ENCODE measurements at places on chromosomes 5 and 9.

DNA sequence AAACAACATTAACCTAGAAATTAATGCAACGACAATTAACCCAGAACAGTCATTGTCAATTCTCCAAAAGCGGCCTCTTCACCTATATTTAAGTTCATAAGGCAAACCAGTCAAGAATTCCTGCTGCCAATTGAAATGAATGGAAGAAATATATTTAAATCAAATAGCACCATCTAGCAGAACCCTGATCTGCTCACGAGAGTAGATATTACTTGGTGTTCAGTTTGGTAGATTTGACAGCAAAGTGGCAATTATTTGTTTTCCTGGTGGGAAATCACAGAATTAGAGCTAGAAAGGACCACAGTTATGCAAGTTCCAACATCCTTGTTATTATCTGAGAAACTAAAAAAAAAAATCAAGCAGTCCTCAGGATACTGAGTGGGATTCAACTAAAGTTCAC, 2.3 kb downstream of the SSBP2 start:
- DNase-seq: no peak

- no peak for DNase-seq
Measured at GRCh38 chr9:127398275-127398647, 1.3 kb downstream of the SLC2A8 start.

DNA sequence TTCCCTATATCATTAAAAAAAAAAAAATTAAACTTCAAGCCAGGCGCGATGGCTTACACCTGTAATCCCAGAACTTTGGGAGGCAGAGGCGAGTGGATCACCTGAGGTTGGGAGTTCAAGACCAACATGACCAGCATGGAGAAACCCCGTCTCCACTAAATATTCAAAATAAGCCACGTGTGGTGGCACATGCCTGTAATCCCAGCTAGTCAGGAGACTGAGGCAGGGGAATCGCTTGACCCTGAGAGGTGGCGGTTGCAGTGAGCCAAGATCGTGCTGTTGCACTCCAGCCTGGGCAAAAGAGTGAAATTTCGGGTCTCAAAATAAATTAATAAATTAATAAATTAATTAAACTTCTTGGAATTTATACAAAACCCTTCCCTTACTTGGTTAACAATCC, 358.6 kb upstream of the CDH9 start:
- DNase-seq: no peak

DNA sequence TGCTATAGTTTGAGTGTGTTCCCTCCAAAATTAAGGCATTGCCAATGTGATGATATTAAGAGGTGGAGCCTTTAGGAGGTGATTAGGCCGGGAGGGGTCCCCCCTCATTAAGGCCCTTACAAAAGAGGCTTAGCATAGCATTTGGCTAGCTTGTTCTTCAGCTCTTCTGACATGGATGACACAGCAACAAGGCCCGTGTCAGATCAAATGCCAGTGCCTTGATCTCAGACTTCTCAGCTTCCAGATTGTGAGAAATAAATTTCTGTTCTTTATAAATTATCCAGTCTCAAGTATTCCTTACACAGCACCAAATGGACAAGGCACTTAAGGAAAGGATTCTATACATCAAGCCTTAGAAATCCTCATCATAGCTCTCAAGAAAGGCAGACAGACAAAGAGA, 31.8 kb downstream of the SLC38A9 start:
- no peak for DNase-seq

- DNase-seq: no peak
Measured at GRCh38 chr9:38046661-38047300, 22.2 kb downstream of the SHB start.

- DNase-seq: no peak
Measured at GRCh38 chr9:136196404-136197083, 8.4 kb downstream of the LHX3 start.

DNA sequence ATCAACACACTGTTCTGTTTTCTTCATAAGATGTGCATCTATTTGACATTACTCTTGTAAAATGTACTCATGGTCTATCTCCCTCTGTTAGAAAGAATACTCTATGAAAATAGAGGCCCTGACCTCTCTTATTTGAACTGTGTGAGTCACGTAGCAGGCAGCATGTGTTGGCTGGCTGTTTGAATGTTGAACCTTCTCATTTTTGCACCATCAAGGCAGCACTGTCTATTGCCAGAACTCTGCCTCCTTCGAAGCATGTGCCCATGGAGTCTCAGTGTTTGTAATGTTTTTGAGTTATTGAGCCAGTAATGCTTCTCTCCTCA, 144.4 kb downstream of the ALDH1A1 start:
- DNase-seq: no peak

DNA sequence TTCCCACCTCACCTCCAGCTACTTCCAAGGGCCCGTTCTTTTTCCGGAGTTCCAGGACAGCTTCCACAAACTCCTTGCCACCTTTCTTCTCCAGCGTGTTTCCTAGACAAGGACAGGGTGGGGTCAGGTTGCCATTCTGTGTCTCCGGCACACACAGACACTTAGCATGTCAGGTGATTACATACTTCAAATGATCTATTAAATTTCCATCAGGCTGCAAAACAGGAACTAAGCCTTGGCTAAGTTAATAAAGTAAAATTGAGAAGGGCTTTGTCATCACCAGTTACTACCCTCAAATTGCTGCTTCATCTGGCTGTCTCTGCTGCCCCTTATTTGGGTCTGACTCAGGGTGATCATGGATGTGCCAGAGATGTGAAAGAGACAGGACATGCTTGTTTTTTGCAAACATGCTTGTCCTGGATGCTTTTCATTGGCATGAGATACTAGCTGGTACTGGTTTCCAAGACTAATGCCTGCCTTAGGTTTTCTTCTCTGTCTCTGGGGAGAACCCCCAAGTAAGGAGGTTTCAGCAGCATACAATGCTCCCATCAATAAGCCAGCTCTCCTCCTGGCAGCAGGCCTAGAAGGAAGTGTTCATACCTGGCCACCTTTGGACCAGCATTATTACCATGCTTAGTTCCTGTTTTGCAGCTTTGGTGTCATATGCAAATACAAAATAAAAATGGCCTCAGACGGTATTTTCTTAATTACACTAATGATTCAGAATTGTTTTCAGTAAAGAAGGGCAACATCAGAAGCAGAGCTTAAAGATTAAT, 52.9 kb downstream of the MACROH2A1 start:
- DNase-seq: no peak

GRCh38 chr9:108934323-108934893, at the start of gene ABITRAM:
ABITRAM (plus strand) TSS chr9:108934400; CDS start chr9:108934487, 87 bp downstream.
- peak; percentile 43 for DNase-seq

DNA sequence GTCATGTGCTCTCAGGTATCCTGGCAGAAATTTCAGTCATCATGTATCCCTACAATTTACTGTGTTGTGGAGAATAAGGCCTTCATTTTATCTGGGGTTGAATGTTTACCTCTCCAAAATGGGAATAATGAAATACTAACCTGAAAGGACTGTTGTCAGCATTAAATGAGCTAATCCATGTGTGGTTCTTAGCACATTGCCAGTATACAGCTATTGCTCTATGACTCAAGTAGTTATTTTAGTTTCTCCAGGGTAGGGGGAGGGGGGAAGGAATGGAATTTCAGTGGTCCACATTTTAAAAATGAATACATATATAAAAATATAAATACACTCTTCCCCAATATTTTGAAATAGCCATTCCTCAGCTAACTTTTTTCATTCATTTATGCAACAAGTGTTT, 3.5 kb downstream of the PAM start:
- DNase-seq: no peak

DNA sequence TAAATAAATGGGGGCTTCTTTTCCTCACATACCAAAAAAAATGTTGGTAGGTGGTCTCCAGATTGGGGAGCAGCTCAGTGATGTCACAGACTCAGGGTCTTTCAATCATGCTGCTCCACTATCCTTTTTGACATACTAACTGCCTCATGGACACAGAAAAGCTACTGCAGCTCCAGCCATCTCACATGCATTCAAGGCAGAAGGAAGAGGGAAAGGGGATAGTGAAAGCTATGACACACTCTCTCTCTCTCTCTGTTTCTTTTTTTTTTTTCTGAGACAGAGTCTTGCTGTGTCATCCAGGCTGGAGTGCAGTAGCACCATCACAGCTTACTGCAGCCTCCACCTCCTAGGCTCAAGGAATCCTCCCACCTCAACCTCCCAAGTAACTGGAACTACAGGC, 7.9 kb upstream of the ADGRD2 start:
- no peak for DNase-seq

GRCh38 chr9:20148416-20148815, 359.6 kb upstream of the SLC24A2 start:
- DNase-seq: no peak

DNA sequence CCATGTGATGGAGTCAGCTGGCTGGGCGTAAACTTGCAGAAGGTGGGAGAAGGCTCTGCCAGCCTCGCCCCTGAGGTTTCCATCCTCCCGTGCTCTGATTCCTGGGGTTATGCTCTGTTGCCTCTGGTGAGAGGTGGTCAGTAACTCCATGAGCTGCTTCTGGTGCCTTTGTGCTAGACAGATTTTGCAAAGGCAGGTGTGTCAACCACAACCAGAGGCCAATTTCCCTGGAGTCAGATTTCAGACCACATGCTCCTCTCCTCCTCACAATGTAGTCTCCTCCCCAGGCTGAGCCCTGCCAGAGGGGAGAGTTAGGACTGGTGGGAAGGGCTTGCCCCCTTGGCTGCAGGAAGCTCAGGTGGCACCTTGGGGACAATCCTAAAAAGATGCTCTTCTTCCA, 38.8 kb upstream of the TENT4A start:
- no peak for DNase-seq

DNA sequence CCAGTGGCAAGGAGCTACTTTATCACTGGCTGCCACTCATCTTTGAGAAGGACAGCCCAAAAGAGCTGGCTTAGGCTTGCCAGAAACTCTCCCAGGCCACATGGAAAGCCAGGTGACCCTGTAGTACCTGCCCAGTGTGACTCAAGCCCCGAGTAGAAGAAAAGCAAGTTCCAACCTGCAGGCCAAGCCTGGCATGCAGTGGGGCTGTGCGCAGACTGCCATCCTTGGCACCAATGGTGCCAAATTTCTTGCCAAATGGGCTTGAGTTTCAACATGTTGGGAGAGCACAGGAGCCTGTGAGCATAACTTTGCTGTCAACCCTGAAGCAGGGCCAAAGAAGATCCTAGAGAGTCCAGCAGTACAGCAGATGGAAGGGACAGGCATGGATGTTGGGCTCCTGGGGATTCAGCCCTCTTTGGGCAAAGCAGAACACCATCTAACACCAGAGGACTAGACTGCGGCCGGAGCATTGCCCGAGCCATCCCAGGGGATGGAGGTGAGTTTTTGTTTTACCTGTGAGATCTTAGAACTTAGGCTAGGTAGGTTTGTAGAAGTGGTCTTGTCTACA, 27.3 kb upstream of the SHB start:
- no peak for DNase-seq

GRCh38 chr9:106862821-106863720, at the start of gene ZNF462:
ZNF462 (plus strand) TSS chr9:106863166; CDS start chr9:106923384, 60,218 bp downstream.
- DNase-seq: no peak

DNA sequence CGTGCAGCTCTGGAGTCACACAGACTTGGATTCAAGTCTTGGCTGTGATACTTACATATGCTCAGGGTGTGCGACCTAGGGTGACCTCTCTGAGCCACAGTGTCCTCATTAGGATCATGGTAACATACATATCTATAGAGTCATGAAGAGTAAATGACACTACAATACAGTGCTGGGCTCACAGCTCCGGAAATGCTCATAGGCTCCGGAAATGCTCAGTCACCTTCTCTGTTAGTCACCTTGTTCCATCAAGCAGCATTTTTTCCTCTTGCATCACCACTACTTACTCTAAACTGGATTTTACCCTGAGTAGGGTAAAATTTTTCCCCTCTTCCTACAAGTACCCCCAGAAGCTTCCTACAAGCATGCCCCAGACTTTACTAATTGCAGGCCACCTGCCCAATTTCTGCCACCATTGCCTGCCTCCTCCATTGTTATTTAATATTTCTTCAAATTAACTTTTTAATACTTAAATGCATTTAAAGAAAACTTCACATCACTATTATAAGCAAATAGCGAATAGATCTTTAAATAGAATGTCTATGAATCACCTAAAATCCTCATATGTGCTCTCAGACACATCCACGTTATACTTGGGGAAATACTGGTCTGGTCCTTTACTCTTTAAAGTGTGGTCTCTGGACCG, 147.6 kb upstream of the SPRY4 start:
- peak; percentile 29 for DNase-seq

DNA sequence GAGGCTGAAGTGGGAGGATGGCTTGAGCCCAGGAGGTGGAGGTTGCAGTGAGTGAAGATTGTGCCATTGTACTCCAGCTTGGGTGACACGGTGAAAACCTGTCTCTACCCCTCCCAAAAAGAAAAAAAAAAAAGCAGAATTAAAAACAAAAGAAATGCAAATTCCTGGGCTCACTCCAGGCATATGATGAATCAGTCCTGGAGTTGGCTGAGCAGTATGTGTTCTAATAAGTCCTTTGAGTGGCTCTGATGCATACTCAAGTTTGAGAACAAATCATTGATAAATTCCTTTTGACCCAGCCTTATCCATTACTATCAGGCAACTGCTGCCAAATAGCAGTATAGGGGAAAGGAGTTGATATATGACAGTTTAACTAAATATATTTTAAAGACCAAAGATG, 28.3 kb downstream of the UHRF2 start:
- DNase-seq: no peak

- no peak for DNase-seq
Measured at GRCh38 chr5:11719888-11720481, 184.3 kb downstream of the CTNND2 start.

DNA sequence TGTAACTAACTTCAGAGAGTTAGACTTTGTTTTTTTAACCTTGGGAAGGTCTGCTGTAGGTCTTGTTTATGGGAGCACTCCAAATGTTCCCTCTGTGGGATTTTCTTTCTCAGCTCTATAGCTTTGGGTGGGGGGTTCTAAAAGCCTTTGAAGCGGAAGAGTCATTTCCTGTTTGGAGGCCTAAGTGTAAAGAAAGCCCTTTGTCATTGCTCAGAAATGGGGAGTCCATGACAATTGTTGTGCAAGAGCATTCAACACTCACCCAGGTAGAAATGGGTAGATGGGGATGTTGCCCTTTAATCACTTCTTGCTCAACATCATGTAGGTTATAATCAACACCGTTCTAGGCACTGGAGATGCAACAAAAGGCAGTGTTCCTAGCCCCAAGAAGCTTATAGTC, 30.3 kb upstream of the MAST4 start:
- DNase-seq: no peak

DNA sequence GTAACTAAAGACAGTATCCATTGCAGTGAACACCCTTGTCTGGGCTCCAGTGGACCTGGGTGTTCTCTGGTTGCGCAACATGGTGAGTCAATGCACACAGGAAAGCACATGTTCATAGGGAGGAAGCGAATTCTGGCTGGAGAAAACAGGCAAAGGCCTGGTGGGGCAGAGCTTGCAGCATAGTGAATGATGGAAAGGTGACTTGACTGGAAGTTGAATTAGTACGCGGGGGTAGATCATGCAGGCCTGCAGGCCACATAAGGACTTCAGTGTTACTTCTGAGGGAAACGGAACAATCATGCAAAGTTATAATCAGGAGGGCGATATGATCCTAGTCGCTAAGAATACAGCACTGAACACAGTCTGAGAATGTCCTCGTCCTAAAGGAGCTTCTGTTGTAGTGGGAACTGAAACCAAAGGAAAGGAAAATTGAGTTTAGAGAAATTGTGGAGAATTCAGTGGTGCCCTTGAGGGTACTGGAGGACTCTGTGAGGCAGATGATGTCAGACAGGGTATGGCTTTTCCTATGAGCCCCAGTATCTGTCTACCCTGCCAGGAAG, 71.9 kb upstream of the RANBP3L start:
- no peak for DNase-seq
